ENCODE measurements at places on chromosomes 3 and 15. TPM values are rescaled to one million over a fixed set of nuclear protein-coding genes. Genes with fewer than 3 reads are reported as not detected.
A peak's percentile ranks its signal among the peaks of the same experiment; 100 is the strongest.

Gene SAXO2
- total RNA-seq = 12.0 TPM

- no peaks in the 10 kb centered on the region for H3K36me3 ChIP-seq
- H3K27me3 ChIP-seq = no peaks in the 10 kb centered on the region
- no peaks in the 10 kb centered on the region for H3K4me1 ChIP-seq
- no peak for DNase-seq
- no peak overlapping the region for H3K4me3 ChIP-seq
These were observed 166.9 kb downstream of the ULK4 start for GRCh38 chr3:41794748-41795589.

Gene CD96
- total RNA-seq = 0.28 TPM

- H3K4me3 ChIP-seq = no peak overlapping the region
- H3K27me3 ChIP-seq = no peaks in the 10 kb centered on the region
- no peak for DNase-seq
- no peak overlapping the region for H3K27ac ChIP-seq
- no peaks in the 10 kb centered on the region for H3K4me1 ChIP-seq
- H3K36me3 ChIP-seq = peaks cover 4% of the 10 kb centered on the region
These were observed 141.1 kb downstream of the GHSR start for GRCh38 chr3:172307141-172307560.

DNA sequence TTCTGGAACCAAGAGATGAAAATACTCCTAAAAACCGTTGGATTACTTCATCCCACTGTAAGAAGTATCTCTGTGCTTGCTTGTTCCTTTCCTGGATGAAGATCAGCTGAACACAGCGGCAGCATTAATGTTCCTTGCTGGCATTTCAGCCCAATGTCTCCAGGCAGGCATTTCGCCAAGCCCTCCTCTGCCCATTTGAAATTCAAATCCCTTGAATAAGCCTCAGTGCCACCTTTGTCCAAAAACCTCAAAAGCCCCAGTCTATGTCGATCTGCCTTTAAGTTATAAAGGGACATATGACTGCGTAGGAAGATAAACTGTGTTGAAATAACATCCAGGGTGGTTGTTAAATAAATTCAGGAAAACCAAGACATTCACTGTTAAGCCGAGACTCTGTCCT lies 156.8 kb upstream of the PDZRN3 start:
- peaks cover 6% of the 10 kb centered on the region for H3K4me1 ChIP-seq
- H3K4me3 ChIP-seq = no peak overlapping the region
- H3K27ac ChIP-seq = peak overlapping the region; percentile 73
- no peaks in the 10 kb centered on the region for H3K27me3 ChIP-seq
- H3K36me3 ChIP-seq = no peaks in the 10 kb centered on the region
- peak; percentile 67 for DNase-seq

Gene HTR3C
- total RNA-seq = not detected

DNA sequence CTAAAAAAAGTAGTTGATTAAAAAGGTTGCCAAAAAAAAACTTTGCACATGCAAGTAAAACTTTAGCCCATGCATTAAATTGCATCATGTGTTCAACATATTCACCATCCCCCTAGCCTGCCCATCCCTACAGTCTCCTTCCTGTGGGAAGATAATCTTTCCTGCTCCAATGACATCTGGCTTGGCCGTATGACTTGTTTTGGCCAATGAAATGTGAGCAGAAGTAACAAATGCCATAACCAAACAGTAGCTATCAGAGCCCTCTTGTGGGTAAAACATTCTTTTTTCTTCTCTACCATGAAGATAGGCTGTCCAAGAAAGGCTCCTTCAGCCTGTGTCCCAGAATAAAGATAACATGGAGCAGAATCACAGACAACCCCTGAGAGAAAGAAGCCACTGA lies 15.3 kb downstream of the ERC2 start:
- H3K36me3 ChIP-seq = no peaks in the 10 kb centered on the region
- H3K4me1 ChIP-seq = no peaks in the 10 kb centered on the region
- no peak overlapping the region for H3K4me3 ChIP-seq

All from spinal cord (tissue), 10 donors.